Right lung (tissue), 10 donors: ENCODE measurements at places on chromosomes 7 and 10. TPM values are rescaled to one million over a fixed set of nuclear protein-coding genes. Genes with fewer than 3 reads are reported as not detected.
A peak's percentile ranks its signal among the peaks of the same experiment; 100 is the strongest.

DNA sequence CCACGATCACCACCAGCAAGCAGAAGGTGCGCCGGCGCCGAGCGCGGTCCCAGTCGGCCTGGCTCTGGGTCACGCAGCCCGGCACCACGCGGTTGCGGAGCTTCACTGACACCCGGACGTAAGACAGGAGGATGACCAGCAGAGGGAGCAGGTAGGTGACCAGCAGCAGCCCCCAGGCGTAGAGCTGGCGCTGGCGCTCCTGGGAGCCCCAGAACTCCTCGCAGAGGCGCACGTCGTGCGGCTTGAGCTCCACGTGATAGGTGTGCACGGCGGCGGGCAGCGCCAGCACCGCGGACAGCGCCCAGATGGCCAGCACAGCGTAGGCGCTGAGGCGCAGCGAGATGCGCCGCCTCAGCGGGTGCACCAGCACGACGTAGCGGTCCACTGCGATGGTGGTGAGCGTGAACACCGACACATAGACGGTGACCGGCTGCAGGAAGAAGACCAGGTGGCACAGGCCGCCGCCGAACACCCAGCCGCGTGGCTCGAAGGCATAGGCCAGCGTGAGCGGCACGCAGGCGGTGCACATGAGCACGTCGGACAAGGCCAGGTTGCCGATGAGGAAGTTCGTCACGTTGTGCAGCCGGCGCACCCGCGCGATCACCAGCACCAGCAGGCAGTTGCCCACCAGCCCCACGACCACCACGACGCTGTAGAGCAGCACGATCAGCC is 920 bp downstream of the PRLHR start:
- DNase-seq: peak; percentile 28

GHRHR gene
- polyA plus RNA-seq: 0.52 TPM

GRCh38 chr7:152587366-152587765 is 88.6 kb downstream of the XRCC2 start:
- DNase-seq: no peak

DNA sequence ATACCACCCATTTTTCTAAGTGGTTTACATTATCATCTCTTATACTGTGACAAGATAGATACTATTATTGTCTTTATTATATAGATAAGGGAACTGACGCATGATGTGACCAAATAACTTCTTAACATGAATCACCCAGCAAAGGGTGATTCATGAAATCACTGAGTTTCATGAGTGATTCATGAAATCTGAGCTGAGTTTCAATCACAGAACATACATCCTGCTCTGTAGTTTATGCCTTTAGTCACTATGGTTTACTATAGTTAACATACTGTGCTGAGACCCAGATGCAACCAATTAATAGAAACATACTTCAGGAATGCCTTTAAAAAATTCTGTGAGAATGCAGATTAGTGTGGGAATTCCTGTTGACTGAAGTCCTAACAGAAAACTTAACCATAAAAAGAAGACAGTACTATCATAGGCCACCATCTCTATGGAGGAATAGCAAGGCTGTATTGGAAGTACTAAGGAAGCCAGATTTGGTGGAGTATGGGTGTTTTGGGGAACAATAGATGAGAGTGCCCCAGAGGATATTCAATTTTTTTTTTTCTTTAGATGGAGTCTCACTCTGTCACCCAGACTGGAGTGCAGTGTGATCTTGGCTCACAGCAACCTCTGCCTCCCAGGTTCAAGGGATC is 43.1 kb upstream of the SEMA3A start:
- no peak for DNase-seq

SAMD9L gene
- 17.5 TPM for polyA plus RNA-seq

DNA sequence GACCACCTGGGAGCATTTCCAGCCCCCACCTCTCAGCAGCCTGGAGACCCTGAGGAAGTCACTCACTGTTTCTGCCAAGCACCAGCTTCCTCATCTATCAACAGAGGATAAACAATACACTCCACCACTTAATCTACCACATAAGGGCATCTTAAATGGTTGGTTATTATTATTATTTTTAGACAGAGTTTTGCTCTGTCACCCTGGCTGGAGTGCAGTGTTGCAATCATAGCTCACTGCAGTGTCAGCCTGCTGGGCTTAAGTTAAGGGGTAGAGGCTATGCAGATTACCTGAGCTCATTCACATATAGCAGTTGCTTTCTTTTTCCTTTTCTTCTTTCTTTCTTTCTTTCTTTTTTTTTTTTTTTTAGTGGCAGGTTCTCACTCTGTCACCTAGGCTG is 59.5 kb upstream of the ELN start:
- DNase-seq: no peak

DNA sequence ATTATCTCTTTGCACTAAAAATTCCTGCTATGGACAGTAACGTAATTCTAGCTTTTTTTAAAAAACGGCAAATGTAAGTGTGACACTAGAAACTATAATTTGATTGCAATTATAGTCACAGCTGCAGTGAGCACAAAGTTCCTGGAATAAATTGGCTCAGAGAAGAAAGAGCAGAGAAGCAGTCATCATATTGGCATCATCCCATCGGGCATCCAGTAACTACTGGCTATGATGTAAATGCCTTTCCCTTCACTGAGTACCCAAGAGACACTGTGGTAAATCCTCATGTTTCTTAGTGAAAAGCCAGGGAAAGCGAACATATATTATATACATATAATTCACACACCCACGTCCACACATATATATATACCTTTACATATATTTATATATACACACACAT is 43.6 kb downstream of the PIP4K2A start:
- DNase-seq: no peak

OR9A2 gene
- not detected for polyA plus RNA-seq

AKR1C8 gene
- not detected for polyA plus RNA-seq

DNA sequence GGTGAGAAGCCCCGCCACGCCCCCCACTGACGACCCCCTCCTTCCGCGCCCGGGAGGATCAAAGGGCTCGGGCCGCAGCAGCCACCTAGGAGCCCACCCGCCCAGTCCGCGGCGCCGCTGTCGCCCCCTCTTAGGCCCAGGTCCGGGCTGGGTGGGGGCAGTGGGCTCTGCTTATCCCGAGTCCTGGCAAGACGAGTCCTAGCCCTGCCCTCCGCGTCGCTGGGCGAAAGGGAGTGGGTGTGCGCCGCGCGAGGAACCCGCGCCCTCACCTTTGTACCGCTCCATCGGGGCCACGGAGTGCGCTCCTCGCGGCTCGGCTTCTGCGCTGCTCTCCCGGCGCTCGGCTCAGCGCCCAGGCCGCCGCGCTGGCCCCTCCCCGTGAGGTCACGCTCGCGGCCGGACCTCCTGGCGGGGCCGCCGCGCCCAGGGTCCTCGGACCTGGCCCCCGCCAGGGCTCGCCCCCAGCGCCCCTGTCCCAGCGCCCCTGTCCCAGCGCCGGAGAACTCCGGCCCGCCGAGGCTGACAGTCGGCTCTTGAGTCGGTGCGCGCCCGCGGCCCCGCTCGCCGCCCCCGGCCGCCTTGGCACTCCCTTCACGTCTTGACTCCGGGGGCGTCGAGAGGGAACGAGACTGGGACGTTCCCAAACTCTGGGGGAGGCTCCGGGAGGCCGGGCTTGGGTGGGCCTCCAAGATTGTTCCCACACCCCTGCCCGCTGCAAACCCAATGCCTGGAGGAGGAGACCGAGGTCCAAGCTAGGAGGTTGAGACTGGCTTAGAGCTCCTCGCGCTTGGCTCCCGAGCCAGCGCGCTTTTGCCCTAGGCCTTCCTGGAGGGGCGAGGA is at the start of gene AFAP1L2:
TSS of gene AFAP1L2 (minus strand) at position 332 of the 840 bp plus-strand sequence. CDS start at position 285, 47 bp downstream.
- DNase-seq: peak; percentile 59
